Endothelial cell (in vitro differentiated cells): ENCODE measurements at places on chromosomes 16 and 17. TPM values are rescaled to one million over a fixed set of nuclear protein-coding genes. Genes with fewer than 3 reads are reported as not detected.

The HOXB3 gene
- 17.7 TPM for total RNA-seq

The APPBP2 gene
- total RNA-seq: 34.8 TPM

The PDILT gene
- total RNA-seq: not detected

The PMP22 gene
- total RNA-seq: 314 TPM

The TPPP3 gene
- total RNA-seq: 1.1 TPM

The SUMO2 gene
- 657 TPM for total RNA-seq

The OTOA gene
- total RNA-seq: not detected

The AOC2 gene
- 6.2 TPM for total RNA-seq

The CYB5D1 gene
- total RNA-seq: 6.4 TPM

The KCNAB3 gene
- 1.6 TPM for total RNA-seq

The JPH3 gene
- total RNA-seq: 19.1 TPM

The KCNJ12 gene
- 0.56 TPM for total RNA-seq

The NOG gene
- not detected for total RNA-seq

The KRTAP1-1 gene
- total RNA-seq: not detected

The TPSG1 gene
- total RNA-seq: not detected

The XAF1 gene
- 0.38 TPM for total RNA-seq

The GCGR gene
- not detected for total RNA-seq

The MAF gene
- total RNA-seq: 31.4 TPM

The NKD1 gene
- total RNA-seq: 2.4 TPM

The MPO gene
- not detected for total RNA-seq

The TEX14 gene
- 0.21 TPM for total RNA-seq

The SP2 gene
- total RNA-seq: 12.4 TPM

The TAF15 gene
- 188 TPM for total RNA-seq

The KRTAP1-5 gene
- not detected for total RNA-seq

The RAMP2 gene
- total RNA-seq: 630 TPM

The SYCE1L gene
- total RNA-seq: 2.5 TPM

The CKLF gene
- 38.0 TPM for total RNA-seq

The HSPB9 gene
- not detected for total RNA-seq

The DNAAF1 gene
- total RNA-seq: 0.18 TPM

The IRX3 gene
- total RNA-seq: 30.5 TPM

The LUC7L gene
- 92.2 TPM for total RNA-seq

The NPIPA2 gene
- 9.0 TPM for total RNA-seq

The MYH2 gene
- 0.69 TPM for total RNA-seq

The UMOD gene
- total RNA-seq: not detected

The PGS1 gene
- 85.5 TPM for total RNA-seq
